ENCODE measurements at places on chromosomes 6 and 20.

DNA sequence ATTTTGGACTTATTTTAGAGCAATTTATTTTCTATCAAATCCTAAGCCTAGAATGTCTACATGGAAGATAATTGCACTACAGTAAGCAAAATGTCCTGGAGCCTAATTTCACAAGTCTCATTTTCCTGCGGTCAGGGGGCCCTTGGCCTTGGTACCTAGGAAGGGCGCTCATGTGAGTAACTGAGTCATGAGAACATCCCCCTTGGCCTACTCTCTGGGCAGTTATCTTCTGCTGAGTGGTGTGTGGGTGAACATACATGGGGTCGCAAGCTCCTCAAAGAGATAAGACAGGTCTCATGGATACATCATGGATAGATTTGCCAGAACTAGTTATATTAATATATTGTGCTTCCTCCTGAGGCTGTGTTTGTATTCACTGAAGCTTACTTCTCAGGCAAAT is 211.2 kb upstream of the MARCKS start:
- no peak for DNase-seq

DNA sequence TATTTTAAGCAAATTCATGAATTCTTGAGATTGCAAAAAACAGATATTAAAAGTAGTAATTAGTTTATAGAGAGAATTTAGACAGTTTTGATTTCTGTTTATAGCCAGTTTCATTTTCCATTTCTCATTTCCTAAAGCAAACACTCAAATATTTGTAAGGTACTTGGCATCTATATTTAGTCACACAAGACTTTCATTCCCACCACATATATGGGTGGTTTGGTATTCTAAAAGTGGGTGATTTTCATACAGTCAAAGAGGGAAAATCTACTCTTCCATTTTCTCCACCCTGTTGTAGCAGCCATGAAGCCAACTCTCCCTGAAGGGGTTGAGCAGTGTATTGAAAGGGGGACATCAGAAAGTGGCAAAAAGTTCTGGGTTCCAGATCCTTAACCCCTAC is 181.1 kb upstream of the SUPT3H start:
- DNase-seq, result no peak

DNA sequence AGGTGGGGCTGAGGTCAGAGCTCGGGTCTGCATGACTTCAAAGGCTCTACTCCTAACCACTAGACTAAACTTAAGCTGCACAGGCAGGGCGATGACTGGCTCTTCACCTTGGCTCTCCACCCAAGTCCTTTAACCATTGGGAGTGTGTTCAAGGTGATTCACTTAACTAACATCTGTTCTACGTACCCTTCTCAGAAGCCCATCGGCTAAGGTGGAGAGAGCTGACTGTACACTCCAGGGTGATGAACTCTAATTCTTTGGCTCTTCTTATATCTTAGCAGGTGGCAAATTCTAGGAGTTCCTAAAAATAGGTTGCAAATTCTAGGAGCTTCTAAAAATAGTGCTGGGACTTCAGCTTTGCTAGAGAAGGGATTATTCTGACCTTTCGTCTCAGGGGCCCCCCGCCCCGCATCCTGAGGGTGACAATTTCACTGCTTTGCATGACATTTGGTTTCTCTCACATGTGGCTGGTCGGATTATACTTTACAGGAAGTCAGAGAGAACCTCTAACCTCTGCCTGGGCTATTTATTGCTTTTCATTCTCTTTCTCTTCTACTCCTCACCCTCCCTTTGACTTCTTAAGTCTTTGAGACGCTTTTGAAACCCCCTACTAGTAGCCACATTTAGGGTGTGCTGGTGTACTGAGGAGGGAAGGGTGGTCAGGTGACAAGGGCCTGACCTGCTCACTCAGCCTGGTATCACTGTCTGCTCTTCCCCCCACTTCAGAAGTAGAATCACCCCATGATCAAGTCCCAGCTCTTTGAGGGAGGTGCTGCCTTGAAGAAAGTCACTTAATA is 55.5 kb downstream of the PRDM1 start:
- DNase-seq, result no peak

GRCh38 chr6:128039543-128039942 is 138.7 kb upstream of the THEMIS start:
- DNase-seq, result no peak

DNA sequence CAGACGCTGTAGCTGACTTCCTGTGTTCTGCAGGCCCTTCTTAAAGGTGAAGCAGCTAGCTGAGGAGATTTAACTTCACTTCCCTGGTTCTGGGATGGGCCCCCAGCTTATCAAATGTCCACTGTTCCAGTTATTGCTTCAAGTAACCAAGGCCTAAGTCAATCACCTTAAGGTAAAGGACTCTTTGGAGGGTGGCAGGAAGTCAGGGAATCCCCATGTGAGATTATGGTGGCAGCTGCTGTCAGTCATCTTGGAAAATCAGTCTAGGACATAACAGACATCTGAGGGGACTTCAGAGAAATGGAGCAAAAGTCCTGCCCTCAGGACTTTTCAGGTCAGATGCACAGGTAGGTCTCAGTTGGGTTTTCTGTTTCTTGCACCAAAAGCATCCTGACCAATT is 3.8 kb downstream of the ELOVL5 start:
- no peak for DNase-seq

DNA sequence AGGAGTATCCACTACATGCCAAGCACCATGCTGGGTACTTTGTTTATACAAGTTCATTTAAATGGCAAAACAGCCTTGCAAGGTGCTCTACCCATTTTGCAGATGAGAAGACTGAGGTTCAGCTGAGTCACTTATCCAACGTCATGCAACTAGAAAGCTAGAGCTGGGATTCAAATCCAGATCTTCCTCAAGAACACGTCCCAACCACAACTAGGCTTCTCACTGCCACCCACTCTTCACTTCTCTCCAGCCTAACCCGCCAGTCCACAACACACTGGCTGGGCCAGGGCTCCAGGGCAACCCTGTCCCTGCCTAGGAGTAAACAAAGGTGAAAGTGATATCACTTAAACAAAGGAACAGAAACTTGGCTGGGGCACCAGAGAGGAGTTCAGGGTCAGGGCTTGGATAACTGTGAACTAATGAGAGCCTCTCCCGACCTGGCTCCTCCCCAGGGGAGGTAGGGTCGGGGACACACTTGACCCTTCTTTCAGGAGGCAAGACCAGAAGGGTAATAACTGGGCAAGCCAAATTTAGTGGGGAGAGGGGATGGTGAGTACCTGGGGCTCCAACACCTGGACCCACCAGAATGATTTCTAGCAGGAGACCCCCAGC is 7.9 kb downstream of the SDC4 start:
- DNase-seq, result no peak

DNA sequence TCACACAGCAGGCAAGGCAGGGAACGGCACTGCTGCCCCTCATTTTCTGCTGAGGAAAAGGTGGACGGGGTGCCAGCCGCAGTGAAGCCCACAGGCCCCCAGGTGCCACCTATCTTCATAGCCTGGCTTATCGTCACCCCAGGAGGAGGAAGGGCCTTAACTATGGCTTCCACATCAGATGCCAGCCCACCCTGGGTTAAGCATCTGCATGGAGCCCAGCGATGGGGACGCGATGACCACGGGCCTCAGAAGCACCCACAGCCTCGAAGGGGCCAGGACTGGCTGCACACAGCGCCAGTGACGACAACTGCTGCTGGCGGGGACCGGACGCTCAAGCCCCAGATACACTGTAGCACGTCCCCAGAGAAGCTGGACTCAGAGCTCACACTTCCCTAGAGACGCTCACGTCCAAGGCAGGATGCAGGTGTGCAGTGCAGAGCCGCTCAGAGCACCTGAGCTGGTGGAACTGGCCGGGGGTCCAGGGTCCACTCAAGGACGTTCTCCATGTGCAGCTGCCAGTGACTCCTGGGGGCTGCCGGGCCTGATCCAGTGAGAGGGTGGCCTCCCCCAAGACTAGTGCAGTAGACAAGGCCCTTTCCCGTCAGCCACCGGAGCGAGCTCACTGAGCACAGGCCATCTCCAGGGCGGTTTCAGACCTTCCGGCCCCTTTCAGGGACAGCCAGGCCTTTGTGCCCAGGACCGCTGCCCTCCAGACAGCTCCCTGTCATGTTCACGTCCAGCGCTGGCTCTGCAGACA is 83.0 kb downstream of the YTHDF1 start:
- DNase-seq, result no peak

- no peak for DNase-seq
Measured at GRCh38 chr6:106165885-106166485, 79.8 kb downstream of the PRDM1 start.
